ENCODE measurements at places on chromosomes 5 and 9. TPM values are rescaled to one million over a fixed set of nuclear protein-coding genes. Genes with fewer than 3 reads are reported as not detected.

GRCh38 chr5:53116597-53116996 lies 7.0 kb upstream of the MOCS2 start:
- H3K27me3 ChIP-seq, result no peaks in the 10 kb centered on the region
- no peaks in the 10 kb centered on the region for H3K36me3 ChIP-seq
- DNase-seq, result no peak
- H3K4me1 ChIP-seq, result no peaks in the 10 kb centered on the region
- H3K4me3 ChIP-seq, result no peak overlapping the region

DNA sequence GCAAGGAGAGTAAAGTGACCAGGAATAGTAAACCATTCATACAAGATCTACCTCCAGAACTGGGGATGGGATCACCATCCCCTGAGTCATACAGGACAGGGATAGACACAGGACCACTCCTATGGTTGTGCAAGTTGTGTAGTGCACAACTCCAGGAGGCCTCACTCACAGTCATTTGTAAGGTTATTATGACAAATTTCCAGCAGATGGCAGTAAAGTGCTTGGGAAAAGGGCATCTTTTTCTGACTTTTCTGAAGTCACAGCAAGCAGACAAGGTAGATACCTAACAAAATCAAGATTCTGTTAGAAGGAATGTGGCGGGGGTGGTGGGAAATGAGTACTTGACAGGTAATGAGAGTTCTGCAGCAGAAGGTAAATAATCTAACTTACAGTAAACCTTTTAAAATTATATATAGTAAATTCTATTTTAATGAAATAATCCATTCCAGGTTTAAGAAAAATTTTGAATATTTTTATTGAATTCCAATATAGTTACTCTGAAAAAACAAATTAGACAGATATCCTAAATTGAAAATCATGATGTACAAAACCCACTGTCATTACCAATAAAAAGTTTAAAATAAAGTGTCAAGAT lies 16.7 kb upstream of the KIF27 start:
- no peak for DNase-seq
- H3K4me1 ChIP-seq, result peaks cover 8% of the 10 kb centered on the region
- H3K4me3 ChIP-seq, result no peak overlapping the region
- no peaks in the 10 kb centered on the region for H3K27me3 ChIP-seq
- H3K27ac ChIP-seq, result no peak overlapping the region

- H3K4me1 ChIP-seq, result peaks cover 14% of the 10 kb centered on the region
- H3K4me3 ChIP-seq, result no peak overlapping the region
- no peaks in the 10 kb centered on the region for H3K36me3 ChIP-seq
Measured at GRCh38 chr5:158521995-158522394, 577.7 kb downstream of the EBF1 start.

Gene KIF4B
- not detected for total RNA-seq

Gene RETREG1
- total RNA-seq, result 219 TPM

Gene TMEFF1
- not detected for total RNA-seq

- H3K4me3 ChIP-seq, result no peak overlapping the region
- no peaks in the 10 kb centered on the region for H3K36me3 ChIP-seq
- H3K4me1 ChIP-seq, result no peaks in the 10 kb centered on the region
- no peaks in the 10 kb centered on the region for H3K27me3 ChIP-seq
- DNase-seq, result no peak
- H3K27ac ChIP-seq, result no peak overlapping the region
Measured at GRCh38 chr5:74322191-74322590, 318.3 kb downstream of the ENC1 start.

DNA sequence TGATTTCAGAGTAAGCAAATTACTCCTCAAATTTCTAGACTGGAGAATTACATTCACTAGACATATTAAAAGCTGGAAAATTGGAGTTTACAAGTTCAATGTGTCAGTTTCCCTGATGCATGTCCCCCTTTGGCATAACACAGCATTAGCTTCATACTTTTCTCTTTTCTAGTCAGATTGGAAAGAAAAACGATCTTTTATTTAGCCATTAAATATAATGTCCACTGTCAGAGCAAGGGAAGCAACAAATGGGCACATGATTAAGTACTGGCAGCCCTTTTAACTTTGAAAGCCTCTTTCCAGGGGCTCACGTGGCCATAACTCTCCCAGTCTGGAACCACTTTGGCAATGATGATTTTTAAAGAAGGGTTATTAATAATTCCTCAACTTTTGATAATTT lies 203.3 kb downstream of the KCNN2 start:
- no peak overlapping the region for H3K27ac ChIP-seq
- H3K27me3 ChIP-seq, result no peaks in the 10 kb centered on the region
- no peak for DNase-seq
- H3K4me1 ChIP-seq, result no peaks in the 10 kb centered on the region
- no peak overlapping the region for H3K4me3 ChIP-seq

- peaks cover 11% of the 10 kb centered on the region for H3K4me1 ChIP-seq
- no peaks in the 10 kb centered on the region for H3K27me3 ChIP-seq
- no peaks in the 10 kb centered on the region for H3K36me3 ChIP-seq
Measured at GRCh38 chr5:61461926-61462325, 129.9 kb downstream of the ZSWIM6 start.

Gene NOXA1
- 3.4 TPM for total RNA-seq

GRCh38 chr5:1324719-1325190 lies 20.1 kb downstream of the CLPTM1L start:
- H3K27ac ChIP-seq, result no peak overlapping the region
- DNase-seq, result no peak
- H3K36me3 ChIP-seq, result no peaks in the 10 kb centered on the region
- no peaks in the 10 kb centered on the region for H3K27me3 ChIP-seq
- H3K4me1 ChIP-seq, result no peaks in the 10 kb centered on the region

Gene PHAX
- 38.1 TPM for total RNA-seq

Gene ADGRD2
- total RNA-seq, result not detected

DNA sequence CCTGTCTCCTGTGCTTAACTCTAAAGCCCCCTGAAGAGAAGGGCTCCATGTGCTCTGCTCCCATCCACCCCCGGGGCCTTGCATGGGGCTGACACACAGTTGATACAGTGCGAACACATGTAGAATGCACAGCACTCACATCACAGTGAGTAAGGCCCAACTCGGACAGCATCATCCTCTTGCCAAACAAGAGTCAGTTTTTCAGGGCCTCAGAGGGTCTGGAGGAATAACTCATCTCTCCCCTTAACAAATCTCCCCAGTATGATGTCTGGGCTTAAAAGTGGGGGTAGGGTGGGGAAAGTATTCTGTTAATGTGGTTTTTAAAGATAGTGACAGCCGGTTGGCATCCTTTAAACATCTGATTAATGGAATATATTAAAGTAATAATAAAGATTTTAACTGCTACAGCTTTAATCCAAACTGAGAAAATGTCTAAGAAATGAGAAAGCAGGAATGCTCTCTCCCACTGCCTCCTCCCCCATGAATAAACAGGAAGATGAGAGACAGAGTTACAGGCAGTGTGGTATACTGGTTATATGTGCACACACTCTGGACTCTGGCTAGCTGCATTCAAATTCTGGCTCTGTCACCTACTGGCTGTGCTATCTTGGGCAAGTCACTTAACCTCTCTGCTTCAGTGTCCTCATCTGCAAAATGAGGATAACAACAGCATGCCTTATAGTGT lies 22.5 kb downstream of the APBA1 start:
- no peak overlapping the region for H3K27ac ChIP-seq
- H3K27me3 ChIP-seq, result no peaks in the 10 kb centered on the region
- no peak overlapping the region for H3K4me3 ChIP-seq
- no peaks in the 10 kb centered on the region for H3K4me1 ChIP-seq
- H3K36me3 ChIP-seq, result no peaks in the 10 kb centered on the region

DNA sequence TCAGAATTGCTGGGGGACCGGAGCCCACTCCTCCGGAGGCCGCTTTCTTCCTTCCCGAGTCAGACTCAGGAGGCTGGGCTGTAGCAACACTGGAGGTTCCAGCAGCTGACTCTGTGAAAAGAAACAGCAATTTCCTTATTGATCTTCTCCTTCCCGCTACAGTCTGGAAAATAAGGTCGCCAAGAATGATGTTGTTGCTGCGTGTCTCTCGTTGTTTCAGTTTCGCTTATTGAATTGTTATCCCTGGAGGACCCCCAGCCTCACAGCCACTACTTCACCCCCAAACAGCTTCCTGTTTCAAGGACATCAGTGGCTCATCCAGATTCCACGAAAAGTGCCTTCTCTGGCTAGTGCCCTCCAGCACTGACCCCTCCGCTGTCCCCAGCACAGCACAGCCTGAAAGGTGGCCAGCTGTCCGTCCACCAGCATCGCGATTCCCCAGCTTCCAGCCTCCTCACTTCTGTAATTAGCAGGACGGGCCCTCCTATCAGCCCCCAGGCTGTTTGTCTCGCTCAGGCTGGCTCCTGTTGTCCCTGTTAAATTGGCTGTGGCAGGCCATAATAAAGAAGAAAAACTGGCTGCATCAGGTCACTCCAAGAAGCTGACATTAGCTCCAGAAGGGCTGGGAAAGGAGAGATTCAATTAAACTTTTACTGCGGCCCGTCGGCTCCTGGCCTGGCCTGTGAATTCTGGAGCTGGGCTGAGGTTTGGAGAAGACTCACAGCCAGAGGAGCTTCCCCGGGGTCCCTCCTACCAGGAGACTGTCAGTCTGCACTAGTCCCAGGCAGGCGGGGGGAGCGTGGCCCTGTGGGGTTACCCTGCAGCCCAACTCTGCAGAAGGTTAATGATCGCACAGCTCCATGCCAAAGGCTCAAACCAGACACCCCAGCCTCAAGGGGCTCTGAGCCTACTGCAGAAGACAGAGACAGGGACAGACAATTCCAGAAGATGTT lies 40.5 kb downstream of the OLFM1 start:
- no peak overlapping the region for H3K4me3 ChIP-seq
- H3K27ac ChIP-seq, result no peak overlapping the region
- H3K27me3 ChIP-seq, result peaks cover 5% of the 10 kb centered on the region

Gene CLIC3
- 3.0 TPM for total RNA-seq

Gene RANBP6
- 36.2 TPM for total RNA-seq

Gene NTNG2
- total RNA-seq, result 1.2 TPM

Gene GRIN1
- not detected for total RNA-seq

Gene DDX4
- total RNA-seq, result not detected

Gene OR13D1
- not detected for total RNA-seq

Gene CD14
- 137 TPM for total RNA-seq

GRCh38 chr5:140253985-140254384 lies 48.9 kb downstream of the PFDN1 start:
- no peak for DNase-seq
- no peak overlapping the region for H3K4me3 ChIP-seq
- peak overlapping the region; percentile 24 for H3K27ac ChIP-seq
- no peaks in the 10 kb centered on the region for H3K27me3 ChIP-seq
- H3K4me1 ChIP-seq, result peaks cover 39% of the 10 kb centered on the region

GRCh38 chr5:136242611-136243010 lies 49.6 kb upstream of the SMIM32 start:
- peaks cover 23% of the 10 kb centered on the region for H3K27me3 ChIP-seq
- no peak overlapping the region for H3K4me3 ChIP-seq
- H3K27ac ChIP-seq, result no peak overlapping the region
- H3K4me1 ChIP-seq, result no peaks in the 10 kb centered on the region
- DNase-seq, result no peak

GRCh38 chr5:131595088-131596033 lies 39.7 kb downstream of the RAPGEF6 start:
- H3K27ac ChIP-seq, result no peak overlapping the region
- DNase-seq, result no peak
- no peaks in the 10 kb centered on the region for H3K36me3 ChIP-seq
- no peak overlapping the region for H3K4me3 ChIP-seq
- H3K27me3 ChIP-seq, result no peaks in the 10 kb centered on the region
- H3K4me1 ChIP-seq, result peaks cover 17% of the 10 kb centered on the region

Gene DCANP1
- not detected for total RNA-seq

Gene ZER1
- total RNA-seq, result 62.0 TPM

Gene LVRN
- 0.61 TPM for total RNA-seq

DNA sequence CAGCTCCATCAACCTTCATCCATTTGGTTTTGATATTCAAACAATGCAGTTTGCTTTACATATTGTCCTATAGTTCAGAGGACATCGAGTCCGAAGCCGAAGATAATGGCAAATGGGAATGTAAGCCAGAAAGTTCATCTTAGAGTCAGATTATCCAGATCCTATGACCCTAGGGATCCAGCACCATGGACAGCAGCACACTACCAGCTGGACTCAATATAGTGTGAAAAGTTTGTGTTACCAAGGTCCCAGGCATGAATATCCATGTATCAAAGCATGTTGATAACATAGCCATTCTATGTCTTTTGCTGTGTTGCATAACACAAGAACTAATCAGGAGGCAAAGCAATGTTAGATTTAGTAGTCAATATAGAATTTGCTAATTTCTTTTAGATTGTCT lies 46.3 kb downstream of the FSTL4 start:
- H3K36me3 ChIP-seq, result no peaks in the 10 kb centered on the region
- no peak overlapping the region for H3K27ac ChIP-seq
- H3K27me3 ChIP-seq, result peaks cover 19% of the 10 kb centered on the region
- H3K4me3 ChIP-seq, result no peak overlapping the region

GRCh38 chr5:147901599-147902039 lies 4.7 kb downstream of the C5orf46 start:
- no peak overlapping the region for H3K4me3 ChIP-seq
- no peaks in the 10 kb centered on the region for H3K27me3 ChIP-seq
- H3K4me1 ChIP-seq, result no peaks in the 10 kb centered on the region
- H3K27ac ChIP-seq, result no peak overlapping the region

- no peak for DNase-seq
- no peaks in the 10 kb centered on the region for H3K4me1 ChIP-seq
- no peaks in the 10 kb centered on the region for H3K27me3 ChIP-seq
- no peak overlapping the region for H3K27ac ChIP-seq
- H3K4me3 ChIP-seq, result no peak overlapping the region
- H3K36me3 ChIP-seq, result no peaks in the 10 kb centered on the region
Measured at GRCh38 chr9:92180669-92181181, 65.5 kb upstream of the SPTLC1 start.

Gene PSD2
- total RNA-seq, result not detected

GRCh38 chr5:13339093-13339492 lies 605.4 kb downstream of the DNAH5 start:
- no peak for DNase-seq
- no peaks in the 10 kb centered on the region for H3K36me3 ChIP-seq
- no peak overlapping the region for H3K4me3 ChIP-seq
- no peak overlapping the region for H3K27ac ChIP-seq

DNA sequence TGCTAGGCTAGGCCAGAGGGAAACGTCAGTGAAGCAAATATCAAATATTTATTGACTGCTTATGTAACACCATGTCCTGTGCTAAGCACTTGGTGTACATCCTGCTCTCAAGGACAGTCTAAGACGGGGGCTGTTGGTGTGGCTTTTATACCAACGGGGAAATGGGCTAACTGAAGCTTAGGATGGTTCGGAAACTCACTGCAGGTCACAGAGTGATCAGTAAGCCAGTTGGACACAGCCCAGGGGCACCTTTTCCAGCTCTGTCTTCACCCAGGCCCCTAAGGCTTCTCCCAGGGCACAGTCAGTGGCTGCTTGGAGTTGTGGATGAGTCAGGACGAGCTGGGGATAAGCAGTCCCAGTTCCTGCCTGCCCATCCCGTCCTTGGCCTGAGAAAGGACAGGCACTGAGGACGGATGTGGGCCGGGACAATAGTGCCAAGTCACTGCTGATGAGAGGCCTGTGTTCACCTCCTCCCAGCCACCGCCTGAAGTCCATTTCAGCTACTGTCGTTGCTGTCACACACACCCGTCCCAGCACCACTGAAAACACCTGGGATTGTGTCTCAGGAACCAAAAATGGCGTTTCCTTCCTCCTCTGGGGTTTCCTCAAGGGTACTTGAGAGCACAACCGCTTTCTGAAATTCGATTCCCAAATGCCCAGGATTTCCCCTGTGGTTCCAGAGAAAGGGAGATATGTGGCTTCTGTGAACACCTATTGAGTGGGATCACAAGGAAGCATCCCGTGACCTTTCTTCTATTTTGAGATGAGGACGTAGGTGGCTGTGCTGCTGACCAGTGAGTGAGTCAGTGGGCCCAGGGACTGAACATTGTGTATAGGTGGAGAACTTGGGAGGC lies 17.5 kb upstream of the SPRY4 start:
- no peaks in the 10 kb centered on the region for H3K27me3 ChIP-seq
- no peak overlapping the region for H3K4me3 ChIP-seq
- no peaks in the 10 kb centered on the region for H3K36me3 ChIP-seq
- H3K27ac ChIP-seq, result peak overlapping the region; percentile 19
- no peaks in the 10 kb centered on the region for H3K4me1 ChIP-seq
